ENCODE measurements at places on chromosomes 7 and 10.

DNA sequence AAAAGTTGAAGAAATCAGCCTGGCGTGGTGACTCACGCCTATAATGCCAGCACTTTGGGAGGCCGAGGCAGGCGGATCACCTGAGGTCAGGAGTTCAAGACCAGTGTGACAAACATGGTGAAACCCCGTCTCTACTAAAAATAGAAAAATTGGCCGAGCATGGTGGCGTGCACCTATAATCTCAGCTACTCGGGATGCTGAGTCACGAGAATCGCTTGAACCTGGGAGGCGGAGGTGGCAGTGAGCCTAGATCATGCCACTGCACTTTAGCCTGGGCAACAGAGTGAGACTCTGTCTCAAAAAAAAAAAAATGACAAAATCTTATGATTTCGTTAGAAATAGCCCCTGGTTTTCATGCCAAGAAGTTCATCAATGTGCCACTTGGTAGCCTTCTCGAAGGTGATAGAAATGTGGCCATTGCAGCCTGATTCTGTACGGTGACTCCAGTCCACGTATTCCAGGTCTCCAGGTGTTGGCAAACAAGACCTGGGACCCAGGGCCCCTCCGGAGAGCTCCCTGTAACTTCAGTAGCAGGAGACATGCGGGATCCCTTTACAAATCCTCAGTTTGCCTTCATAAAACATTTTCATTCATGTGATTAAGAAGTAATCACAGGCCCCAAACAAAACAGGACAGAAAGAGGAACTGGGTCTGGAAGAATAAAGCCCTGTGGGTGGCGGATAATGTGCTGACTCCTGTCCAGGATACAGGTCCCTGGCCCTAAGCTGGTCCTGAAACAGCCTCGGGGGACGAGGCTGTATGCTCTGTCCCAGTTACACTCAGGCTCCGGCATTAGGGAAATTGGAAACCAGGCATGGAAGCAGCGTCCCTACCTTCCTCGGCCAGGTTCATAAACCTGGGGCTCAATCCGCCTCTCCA, 207.3 kb upstream of the SH2B2 start:
- no peak for DNase-seq

DNA sequence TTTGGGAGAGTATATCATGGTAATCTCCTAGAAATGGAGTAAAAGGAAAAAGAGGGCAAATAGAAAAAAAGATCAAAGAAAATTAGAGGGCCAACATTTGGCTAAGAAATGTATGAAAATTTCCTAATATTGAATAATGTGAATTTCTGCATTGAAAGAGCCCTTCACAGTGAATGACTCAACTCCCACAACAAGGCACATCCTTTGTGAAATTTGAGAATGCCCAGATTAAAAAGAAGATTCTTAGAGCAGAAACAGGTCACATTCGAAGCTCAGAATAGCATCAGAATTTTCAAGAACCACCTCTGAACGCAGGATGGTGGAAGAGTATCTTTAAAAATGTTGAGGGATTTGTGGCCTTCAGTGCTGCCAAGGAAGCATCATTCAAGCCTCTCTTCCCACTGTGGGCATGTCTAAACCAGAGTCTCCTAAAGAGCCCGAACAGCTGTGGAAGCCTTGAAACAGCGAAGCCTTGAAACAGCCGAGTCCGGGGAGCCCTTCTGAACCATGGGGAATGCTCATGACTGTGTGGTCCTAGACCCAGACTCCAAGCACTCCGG, 43.6 kb downstream of the GUSB start:
- DNase-seq, result no peak

GRCh38 chr10:76296957-76297356, 865.5 kb downstream of the LRMDA start:
- DNase-seq, result no peak

DNA sequence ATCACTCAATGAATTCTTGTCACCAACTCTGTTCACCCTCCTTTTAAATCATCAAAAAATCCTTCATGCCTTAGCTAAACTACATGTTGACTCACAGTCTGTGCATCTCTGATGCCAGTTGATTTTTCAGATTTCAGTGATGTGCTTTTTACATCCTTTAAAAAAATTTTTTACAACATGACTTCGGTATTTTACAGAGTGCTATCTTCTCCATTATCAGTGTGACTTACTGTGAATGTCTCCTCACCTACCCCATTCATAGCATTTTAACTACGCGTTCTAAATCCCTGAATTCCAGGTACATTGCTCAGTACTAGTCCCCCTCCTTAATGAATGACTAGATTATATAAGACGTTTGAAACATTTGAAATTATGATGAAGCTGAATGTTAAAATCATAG, 98.7 kb downstream of the DNAH11 start:
- no peak for DNase-seq

DNA sequence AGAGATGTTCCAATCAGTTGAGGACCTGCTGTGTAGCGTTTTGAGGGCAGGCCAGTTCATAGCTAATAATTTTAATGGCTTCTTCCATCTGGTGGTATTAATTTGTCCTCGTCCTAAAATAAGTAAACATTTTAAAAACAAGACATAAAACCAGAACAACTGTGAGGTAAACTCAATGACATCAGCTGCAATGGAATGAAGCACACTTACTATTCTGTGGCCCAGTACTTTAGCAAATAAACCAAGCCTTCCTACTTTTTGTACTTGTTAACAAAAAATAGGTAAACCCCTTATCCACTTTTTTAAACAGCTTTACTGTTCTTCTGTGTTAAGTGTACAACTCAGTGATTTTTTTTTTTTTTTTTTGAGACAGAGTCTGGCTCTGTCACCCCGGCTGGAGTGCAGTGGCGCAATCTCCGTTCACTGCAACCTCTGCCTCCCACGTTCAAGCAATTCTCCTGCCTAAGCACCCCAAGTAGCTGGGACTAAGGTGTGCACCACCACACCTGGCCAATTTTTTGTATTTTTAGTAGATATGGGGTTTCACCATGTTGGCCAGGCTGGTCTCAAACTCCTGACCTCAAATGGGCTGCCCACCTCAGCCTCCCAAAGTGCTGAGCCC, 28.9 kb upstream of the FZD1 start:
- no peak for DNase-seq

GRCh38 chr7:101884671-101885596, 67.5 kb downstream of the CUX1 start:
- DNase-seq, result no peak

- no peak for DNase-seq
These were observed 64.2 kb upstream of the GNAI1 start for GRCh38 chr7:80070391-80070790.
